Cerebellum (tissue), 4 donors: ENCODE measurements at places on chromosomes 5 and 9. TPM values are rescaled to one million over a fixed set of nuclear protein-coding genes. Genes with fewer than 3 reads are reported as not detected.
A peak's percentile ranks its signal among the peaks of the same experiment; 100 is the strongest.

DNA sequence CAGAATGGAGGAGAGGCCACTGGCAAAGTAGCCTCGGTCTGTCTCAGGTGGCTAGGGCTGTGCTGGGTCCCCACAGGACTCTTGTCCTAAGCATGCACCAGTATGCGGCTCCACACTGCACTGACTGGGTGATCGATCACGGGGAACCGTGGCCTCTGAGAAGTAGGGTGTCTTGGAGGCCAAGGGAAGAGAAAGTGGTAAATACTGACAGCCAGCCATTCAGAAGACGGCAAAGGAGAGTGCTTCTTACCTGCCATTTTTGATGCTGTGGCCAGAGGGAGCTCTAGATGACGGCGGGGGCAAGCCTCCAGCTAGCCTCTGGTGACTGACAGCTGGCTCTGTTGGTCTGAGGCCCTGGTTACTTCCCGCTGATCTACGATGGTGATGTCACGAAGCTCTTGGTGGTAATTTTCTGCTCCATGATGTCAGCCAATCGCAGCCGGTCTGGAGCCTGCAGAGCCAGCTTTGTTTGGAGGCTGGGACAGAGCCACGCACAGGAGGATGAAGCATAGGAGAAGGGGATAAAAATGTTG, 40.4 kb upstream of the GADD45G start:
- peak; percentile 18 for DNase-seq

GRCh38 chr5:147935032-147935431, 28.7 kb upstream of the C5orf46 start:
- peak; percentile 60 for DNase-seq

DNA sequence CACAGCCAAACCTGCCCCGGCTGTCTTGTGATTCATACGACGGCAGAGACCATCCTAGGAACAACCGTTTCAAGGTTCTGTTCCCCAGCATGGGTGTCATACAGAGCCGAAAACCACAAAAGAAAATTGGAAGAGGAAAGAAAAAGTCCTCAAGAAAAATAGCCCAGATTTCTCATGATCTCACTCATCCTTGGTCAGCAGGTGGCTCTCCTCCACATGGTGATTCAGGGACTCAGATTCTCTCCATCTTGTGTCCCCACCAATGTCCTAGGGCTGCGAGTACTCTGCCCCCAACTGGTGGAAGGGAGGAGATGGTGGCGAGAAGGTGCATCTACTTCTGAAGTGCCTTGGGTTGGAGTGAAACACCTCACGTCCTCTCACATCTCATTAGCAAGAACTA, 25.6 kb downstream of the PDZD2 start:
- DNase-seq = no peak

DNA sequence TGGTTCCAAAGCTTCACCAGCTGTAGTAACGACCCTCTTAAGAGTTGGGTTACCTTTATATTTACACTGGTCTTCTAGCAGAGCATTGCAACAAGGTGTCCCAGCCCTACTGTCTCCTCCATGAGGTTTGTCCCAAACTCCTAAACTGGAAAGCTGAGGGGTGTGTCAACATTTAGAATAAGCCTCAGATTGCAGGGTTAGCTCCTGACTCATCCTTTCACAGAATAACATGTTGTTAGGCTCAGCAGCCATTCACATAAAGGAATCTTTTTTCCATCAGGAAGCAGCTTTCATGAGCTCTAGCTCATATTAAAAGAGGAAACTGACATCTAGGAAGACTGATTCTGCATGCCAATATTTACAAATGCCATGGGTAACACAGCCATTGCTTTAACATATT, 238.7 kb downstream of the EFNA5 start:
- DNase-seq = no peak

- no peak for DNase-seq
These were observed 166.4 kb downstream of the KDM4C start for GRCh38 chr9:6924149-6924548.

CMBL gene
- total RNA-seq = 10.0 TPM

BTNL3 gene
- total RNA-seq = 0.09 TPM

GRCh38 chr5:67204821-67205220, 8.2 kb upstream of the CD180 start:
- no peak for DNase-seq
